ENCODE measurements at places on chromosomes 16 and 17. TPM values are rescaled to one million over a fixed set of nuclear protein-coding genes. Genes with fewer than 3 reads are reported as not detected.

The ZCCHC14 gene
- total RNA-seq, result 27.2 TPM

The ITGB3 gene
- total RNA-seq, result 6.6 TPM

The NEUROD2 gene
- total RNA-seq, result not detected

The COA3 gene
- 53.9 TPM for total RNA-seq

The MYH2 gene
- total RNA-seq, result 1.0 TPM

The SCNN1B gene
- 50.3 TPM for total RNA-seq

The ASB16 gene
- not detected for total RNA-seq

The STX1B gene
- total RNA-seq, result 0.58 TPM

The SLC16A11 gene
- 6.8 TPM for total RNA-seq

The CBX1 gene
- 34.0 TPM for total RNA-seq

The LRRC36 gene
- 27.4 TPM for total RNA-seq

The DBNDD1 gene
- total RNA-seq, result 7.0 TPM

The SHBG gene
- total RNA-seq, result 0.87 TPM

The KRT28 gene
- total RNA-seq, result not detected

The MYH3 gene
- total RNA-seq, result 2.8 TPM

The SLC12A3 gene
- total RNA-seq, result not detected

The NPIPA5 gene
- 12.0 TPM for total RNA-seq

The MPHOSPH6 gene
- 24.3 TPM for total RNA-seq

The VAT1L gene
- total RNA-seq, result 0.32 TPM

The DNAJA2 gene
- total RNA-seq, result 43.4 TPM

The OTOP3 gene
- not detected for total RNA-seq

The KIF18B gene
- 0.32 TPM for total RNA-seq

The PSMB3 gene
- 127 TPM for total RNA-seq

The MT1M gene
- total RNA-seq, result 40.3 TPM

The TRPV3 gene
- 0.26 TPM for total RNA-seq

The NPIPB6 gene
- total RNA-seq, result 3.2 TPM

The IL4R gene
- total RNA-seq, result 153 TPM

The CHRNE gene
- total RNA-seq, result 0.98 TPM

The KRTAP2-2 gene
- not detected for total RNA-seq

Data from upper lobe of right lung (tissue), 1 donor.